ENCODE measurements at places on chromosomes 1 and 21.

- peak; percentile 47 for DNase-seq
Observed at GRCh38 chr1:58652651-58653184, 47.1 kb downstream of the MYSM1 start.

DNA sequence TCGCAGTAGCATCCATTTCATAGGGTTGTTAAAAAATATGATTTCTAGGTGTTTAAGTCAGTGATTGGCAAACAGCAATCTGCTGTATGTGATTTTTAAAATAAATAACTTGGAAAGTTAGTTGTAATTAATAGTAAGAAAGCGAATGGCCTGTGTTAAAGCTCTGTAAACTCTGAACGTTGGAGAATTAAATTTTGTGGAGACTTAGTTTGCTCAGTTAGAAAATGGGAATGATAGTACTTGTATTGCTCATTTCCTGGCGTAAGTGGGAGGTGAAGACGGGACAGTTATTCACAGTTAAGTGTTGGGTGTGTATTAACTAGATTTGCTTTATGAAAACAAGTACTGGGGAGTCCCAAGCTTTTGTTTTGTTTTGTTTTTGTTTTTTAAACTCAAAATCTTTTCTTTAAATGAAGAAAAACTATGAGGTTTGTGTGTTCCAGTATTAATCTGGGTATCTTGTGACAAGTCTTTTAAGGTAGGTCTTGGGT, 995 bp downstream of the CACYBP start:
- no peak for DNase-seq

DNA sequence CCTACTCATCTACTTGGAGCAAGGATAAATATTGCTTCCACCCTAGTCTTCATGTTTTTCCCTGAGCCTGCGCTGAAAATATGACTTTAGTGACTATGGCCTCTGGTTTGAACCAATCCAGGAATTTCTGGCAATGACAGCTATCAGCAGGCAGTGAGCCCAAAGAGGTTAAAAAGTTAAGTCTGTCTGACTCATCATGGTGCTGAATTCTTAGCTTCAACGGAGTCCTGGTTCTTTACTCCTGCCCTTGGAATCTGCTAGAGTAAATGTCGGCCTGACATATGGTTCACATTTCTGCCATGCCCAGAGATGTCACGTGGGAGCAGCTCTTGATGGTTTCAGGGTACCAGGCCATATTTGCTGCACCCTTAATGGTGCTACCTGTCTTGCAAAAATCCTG, 351.6 kb upstream of the PLXNA2 start:
- DNase-seq = no peak

GRCh38 chr1:177933881-177934280, 36.0 kb downstream of the SEC16B start:
- DNase-seq = no peak

Data from BE2C (cell line).